ENCODE measurements at places on chromosomes 1 and 21. TPM values are rescaled to one million over a fixed set of nuclear protein-coding genes. Genes with fewer than 3 reads are reported as not detected.

GRCh38 chr1:74834261-74834660 lies 101.3 kb downstream of the TYW3 start:
- DNase-seq, result no peak
- no peak overlapping the region for H3K4me3 ChIP-seq
- H3K27ac ChIP-seq, result no peak overlapping the region
- H3K27me3 ChIP-seq, result peaks cover 2% of the 10 kb centered on the region
- H3K36me3 ChIP-seq, result no peaks in the 10 kb centered on the region

DNA sequence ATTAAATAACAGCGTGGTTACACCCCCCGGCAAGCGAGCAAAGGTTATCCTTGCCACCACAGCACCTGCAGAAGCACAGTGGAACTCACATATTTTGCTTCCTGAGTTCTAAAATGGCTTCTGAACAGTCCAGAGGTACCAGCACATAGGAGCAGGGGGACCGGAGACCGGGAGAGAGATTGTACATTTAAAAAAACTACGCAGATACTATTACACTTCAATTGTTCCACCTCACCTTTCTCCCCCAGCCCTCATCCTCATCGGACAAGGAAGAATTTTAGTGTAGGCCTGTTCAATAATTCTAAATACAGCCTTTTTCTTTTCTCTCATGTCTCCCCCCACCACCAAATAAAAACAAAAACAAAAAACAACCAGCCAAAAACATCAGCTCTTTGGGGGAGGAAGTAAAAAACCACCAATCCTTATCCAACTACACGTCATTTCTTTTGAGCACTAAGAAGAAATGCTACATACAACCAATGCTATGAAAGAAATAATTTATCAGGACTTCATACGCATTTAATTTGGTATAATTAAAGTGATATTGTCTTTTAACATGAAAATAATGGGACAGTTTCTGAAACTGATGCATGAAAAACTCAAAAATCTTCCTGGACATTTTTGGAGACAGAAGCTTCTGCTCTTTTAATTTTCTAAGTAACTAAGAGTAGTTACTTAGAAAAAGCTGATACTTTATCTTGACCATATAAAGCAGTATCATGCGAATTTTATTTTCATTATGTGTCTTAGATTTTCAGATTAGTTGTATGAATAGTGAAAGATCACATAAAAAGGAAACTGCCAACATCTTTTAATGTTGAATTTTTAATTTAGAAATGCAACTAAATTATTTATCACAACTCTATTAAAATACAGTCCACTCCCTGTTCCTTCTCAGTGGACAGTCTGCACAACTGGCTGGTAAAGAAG lies 9.1 kb downstream of the CDKN2C start:
- H3K27me3 ChIP-seq, result peaks cover 34% of the 10 kb centered on the region
- H3K36me3 ChIP-seq, result peaks cover 5% of the 10 kb centered on the region
- no peak for DNase-seq
- peak overlapping the region; percentile 75 for H3K4me3 ChIP-seq

RABGAP1L gene
- 30.5 TPM for total RNA-seq

DNA sequence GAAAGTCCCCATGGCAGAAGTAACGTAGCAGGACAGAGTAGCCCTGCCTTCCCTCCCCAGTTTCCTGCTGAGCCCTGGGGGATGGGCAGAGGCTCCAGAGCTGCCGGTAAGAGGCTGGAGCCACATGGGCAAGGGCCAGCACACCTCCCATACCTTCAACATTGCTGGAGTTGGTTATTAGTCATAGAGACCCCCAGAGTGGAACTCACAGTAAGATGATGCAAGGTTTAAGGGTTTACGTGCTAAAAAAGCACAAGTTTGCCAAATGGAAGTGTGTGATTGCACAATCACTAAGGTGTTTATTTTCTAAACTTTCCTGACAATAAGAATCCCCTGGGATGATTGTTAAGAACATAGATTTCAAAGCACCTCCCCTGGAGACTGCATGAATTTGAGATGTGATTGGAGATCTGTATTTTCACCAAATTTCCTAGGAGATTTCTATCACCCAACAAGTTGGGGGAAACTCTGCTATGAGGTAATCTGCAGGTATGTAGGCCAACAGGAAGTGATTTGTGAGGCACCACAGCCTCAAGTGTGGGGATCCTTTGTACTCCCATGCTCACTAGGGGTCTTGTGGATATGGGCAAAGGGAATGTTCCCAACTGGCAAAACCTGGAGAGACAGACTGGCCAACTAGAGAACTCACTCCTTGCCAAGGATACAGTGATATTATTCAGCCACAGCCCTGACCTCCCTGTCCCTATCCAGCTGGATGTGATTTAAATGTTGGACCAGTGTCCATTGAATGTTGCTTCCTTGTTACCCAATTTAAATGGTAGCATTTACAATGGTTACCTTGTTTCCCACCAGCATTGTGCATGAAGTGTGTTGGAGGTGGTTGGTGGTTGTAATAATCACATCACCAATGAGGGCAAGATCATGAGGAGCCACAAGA lies 37.1 kb upstream of the CSF1 start:
- no peak overlapping the region for H3K27ac ChIP-seq
- DNase-seq, result no peak
- no peak overlapping the region for H3K4me3 ChIP-seq
- H3K4me1 ChIP-seq, result peaks cover 24% of the 10 kb centered on the region

DNA sequence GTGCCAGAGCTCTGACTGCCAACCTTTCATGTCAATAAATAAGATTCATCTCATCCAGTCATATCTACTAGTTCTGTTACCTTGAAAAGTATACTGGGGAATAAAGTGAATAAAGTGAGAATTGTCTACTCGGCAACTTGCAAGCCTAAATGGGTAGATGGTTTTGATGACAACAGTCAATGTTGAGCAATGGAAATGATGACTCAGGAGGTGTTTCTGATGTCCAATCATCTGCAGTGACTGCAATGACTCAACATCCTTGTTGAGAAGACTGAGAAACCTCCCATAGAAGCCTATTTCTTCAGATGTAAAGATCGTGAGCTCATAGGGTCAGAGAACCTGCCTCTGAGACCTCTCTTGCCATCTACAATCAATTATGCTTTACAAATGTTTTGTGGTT lies 276.4 kb downstream of the SPATA17 start:
- H3K27me3 ChIP-seq, result no peaks in the 10 kb centered on the region
- no peaks in the 10 kb centered on the region for H3K4me1 ChIP-seq
- no peak overlapping the region for H3K27ac ChIP-seq
- DNase-seq, result no peak

GRCh38 chr1:207321790-207322645 lies 540 bp downstream of the CD55 start:
- H3K4me3 ChIP-seq, result peak overlapping the region; percentile 92
- H3K27ac ChIP-seq, result peak overlapping the region; percentile 96
- peaks cover 26% of the 10 kb centered on the region for H3K36me3 ChIP-seq
- H3K27me3 ChIP-seq, result no peaks in the 10 kb centered on the region

IL23R gene
- total RNA-seq, result 17.7 TPM

DNA sequence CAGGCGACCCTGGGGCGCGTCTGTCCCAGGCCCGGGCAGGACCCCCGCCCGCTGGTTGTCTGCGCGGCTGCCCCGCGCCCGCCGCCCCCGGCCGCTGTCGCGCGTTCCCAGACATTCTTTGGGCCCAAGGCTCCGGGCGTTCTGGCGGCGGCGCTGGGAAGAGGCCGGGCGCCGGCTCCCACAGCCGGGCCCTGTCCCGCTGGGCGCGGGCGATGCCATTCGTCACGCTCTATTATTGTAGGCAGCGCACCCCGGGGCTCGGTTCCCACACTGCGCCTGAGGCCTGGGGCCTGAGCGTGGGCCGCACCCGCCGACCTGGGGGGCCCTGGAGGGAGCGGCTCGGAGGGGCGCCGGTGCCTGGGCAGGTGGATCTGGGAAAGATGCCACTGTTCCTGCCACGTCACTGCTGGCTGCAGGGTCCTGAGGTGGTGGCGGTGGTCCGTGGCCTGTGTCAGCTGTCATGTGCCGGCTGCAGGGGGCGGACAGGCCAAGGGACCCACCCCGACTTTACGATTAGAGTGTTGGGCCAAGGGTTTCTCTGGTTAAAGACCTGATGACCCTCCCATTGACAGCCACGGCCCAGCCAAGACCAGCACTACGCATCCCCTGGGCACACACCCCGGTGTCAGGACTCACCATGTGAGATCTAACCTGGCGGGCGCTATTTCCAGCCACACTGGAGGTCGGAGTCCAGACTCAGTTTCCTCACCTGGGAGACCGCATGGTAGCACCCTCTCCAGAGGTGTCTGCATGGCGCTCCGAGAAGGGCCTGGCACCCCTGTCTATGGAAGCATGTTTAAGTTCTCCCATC lies 55.1 kb upstream of the ADARB1 start:
- peaks cover 7% of the 10 kb centered on the region for H3K4me1 ChIP-seq
- H3K36me3 ChIP-seq, result no peaks in the 10 kb centered on the region
- H3K27me3 ChIP-seq, result peaks cover 40% of the 10 kb centered on the region
- no peak for DNase-seq
- H3K27ac ChIP-seq, result no peak overlapping the region

DNA sequence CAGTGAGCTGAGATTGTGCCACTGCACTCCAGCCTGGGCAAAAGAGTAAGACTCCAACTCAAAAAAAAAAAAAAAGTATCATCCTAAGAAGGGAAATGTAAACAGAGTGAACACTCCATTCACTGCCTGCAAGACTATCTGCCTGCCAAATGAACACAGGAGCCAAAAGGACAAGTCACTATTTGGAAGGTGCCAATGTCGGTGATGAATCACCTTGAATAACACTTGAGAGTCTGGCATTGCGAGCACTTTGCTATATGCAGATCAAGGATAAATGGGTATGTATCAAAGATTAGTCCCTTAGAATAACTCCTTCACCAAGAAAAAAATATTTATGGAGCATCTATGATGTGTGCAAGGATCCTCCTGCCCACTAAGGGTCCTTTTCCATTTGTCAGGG lies 6.6 kb downstream of the UBR4 start:
- no peak overlapping the region for H3K27ac ChIP-seq
- H3K27me3 ChIP-seq, result no peaks in the 10 kb centered on the region
- no peak for DNase-seq
- H3K4me1 ChIP-seq, result peaks cover 58% of the 10 kb centered on the region
- H3K4me3 ChIP-seq, result no peak overlapping the region

DNA sequence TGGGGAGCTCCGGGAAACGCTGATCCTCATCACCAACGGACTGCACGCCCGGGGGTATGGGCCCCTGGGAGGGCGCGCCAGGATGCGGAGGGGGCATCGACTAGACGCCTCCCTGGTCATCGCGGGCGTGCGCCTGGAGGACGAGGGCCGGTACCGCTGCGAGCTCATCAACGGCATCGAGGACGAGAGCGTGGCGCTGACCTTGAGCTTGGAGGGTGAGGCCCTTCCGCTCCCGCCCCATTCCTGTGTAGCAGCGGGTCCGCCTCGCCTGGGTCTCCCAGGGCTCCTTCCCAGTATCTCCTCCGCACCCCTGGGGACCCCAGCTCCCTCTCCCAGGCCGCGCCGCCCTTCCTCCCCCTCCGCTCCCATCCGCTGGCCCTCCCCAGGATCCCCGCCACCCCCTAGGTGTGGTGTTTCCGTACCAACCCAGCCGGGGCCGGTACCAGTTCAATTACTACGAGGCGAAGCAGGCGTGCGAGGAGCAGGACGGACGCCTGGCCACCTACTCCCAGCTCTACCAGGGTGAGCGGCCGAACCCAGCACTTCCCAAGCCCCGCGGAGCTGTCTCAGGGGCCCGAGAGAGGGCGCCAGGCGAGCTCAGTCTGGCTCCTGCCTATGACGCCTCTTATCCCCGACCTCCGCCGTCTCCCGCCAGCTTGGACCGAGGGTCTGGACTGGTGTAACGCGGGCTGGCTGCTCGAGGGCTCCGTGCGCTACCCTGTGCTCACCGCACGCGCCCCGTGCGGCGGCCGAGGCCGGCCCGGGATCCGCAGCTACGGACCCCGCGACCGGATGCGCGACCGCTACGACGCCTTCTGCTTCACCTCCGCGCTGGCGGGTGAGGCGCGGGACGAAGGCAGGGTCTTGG lies 5.0 kb downstream of the HAPLN2 start:
- peak; percentile 55 for DNase-seq
- no peaks in the 10 kb centered on the region for H3K36me3 ChIP-seq
- H3K4me1 ChIP-seq, result peaks cover 10% of the 10 kb centered on the region

GRCh38 chr21:14057313-14057712 lies 153.4 kb downstream of the LIPI start:
- no peak for DNase-seq
- no peaks in the 10 kb centered on the region for H3K36me3 ChIP-seq
- H3K27me3 ChIP-seq, result no peaks in the 10 kb centered on the region
- H3K27ac ChIP-seq, result no peak overlapping the region

PRDX6 gene
- 136 TPM for total RNA-seq

ZFP69B gene
- 5.7 TPM for total RNA-seq

- no peak for DNase-seq
- no peak overlapping the region for H3K27ac ChIP-seq
- peaks cover 6% of the 10 kb centered on the region for H3K27me3 ChIP-seq
- H3K4me3 ChIP-seq, result no peak overlapping the region
Observed at GRCh38 chr1:18992646-18993045, 36.2 kb upstream of the IFFO2 start.

- H3K27ac ChIP-seq, result no peak overlapping the region
- peak; percentile 23 for DNase-seq
- peaks cover 15% of the 10 kb centered on the region for H3K4me1 ChIP-seq
- no peaks in the 10 kb centered on the region for H3K27me3 ChIP-seq
- H3K36me3 ChIP-seq, result no peaks in the 10 kb centered on the region
Observed at GRCh38 chr1:9385801-9386573, 93.3 kb downstream of the SPSB1 start.

PDXK gene
- 126 TPM for total RNA-seq

GRCh38 chr1:5267603-5268235 lies 613.3 kb downstream of the AJAP1 start:
- H3K36me3 ChIP-seq, result no peaks in the 10 kb centered on the region
- H3K4me3 ChIP-seq, result no peak overlapping the region
- no peaks in the 10 kb centered on the region for H3K4me1 ChIP-seq
- peaks cover 5% of the 10 kb centered on the region for H3K27me3 ChIP-seq

DNA sequence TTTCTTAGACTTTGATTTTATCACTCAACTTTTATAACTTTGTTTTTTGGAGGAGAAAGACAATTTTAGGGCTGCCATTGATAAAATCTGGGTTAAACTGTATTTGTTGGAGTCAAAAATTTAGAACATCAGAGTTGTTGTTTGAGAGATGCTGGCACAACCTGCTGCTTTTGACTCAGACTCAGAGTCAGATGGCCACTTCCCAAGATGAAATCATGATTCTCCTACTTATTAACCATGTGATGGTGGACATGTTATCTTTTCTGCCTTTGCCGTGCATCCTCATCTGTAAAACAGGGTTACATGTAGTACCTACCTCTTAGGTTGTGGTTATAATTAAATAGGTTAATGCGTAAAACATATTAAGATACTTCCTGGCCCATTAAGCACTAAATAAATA lies 71.2 kb downstream of the PLA2G4A start:
- H3K36me3 ChIP-seq, result no peaks in the 10 kb centered on the region
- no peak overlapping the region for H3K4me3 ChIP-seq
- H3K27ac ChIP-seq, result peak overlapping the region; percentile 31
- H3K27me3 ChIP-seq, result peaks cover 4% of the 10 kb centered on the region
- DNase-seq, result no peak
- peaks cover 5% of the 10 kb centered on the region for H3K4me1 ChIP-seq
